ENCODE measurements at places on chromosomes 4 and X.

DNA sequence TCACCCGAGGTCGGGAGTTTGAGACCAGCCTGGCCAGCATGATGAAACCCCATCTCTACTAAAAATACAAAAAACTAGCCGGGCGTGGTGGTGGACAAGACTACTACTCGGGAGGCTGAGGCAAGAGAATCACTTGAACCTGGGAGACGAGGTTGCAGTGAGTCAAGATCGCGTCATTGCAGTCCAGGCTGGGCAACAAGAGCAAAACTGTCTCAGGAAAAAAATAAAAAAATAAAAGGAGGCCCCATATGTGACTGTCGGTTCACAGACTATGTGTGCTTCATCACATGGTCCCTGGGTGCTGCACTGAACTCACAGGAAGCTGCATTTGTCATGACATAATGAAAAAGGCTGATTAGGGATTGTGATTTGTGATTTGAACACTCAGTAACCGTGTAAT lies 6.4 kb downstream of the TRIML1 start:
- DNase-seq = no peak

GRCh38 chr4:167239627-167240026 lies 5.3 kb upstream of the SPOCK3 start:
- DNase-seq = no peak

GRCh38 chr4:69858690-69859089 lies 1.3 kb downstream of the SULT1E1 start:
- no peak for DNase-seq

DNA sequence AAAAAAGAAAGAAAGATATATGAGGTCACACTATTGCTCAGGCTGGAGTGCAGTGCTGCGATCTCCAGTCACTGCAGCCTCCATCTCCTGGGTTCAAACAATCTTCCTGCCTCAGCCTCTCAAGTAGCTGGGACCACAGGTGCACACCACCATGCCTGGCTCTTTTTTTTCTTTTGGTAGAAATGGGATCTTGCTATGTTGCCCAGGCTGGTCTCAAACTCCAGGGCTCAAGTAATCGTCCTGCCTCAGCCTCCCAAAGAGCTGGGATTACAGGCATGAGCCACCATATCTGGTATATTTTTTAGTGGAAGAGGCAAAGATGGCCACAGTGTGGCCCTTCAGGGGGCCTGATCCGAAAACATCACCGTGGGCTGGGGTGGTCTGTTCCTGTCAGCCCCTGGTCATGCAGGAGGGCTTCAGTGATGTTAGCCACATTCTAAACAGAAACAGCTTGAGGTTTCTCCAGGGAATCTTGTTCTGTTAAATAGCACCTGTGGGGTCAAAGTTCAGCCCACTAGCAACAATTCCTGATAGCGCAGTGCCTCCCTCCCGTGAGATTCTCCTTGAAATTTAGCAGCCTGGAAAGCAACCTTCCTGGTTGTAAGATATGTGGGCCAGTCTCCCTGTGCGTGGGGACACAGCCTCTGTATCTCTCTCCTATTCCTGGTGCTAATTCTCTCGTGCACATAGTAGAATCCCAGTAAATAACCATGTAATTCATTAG lies 7.3 kb upstream of the DHRSX start:
- no peak for DNase-seq

DNA sequence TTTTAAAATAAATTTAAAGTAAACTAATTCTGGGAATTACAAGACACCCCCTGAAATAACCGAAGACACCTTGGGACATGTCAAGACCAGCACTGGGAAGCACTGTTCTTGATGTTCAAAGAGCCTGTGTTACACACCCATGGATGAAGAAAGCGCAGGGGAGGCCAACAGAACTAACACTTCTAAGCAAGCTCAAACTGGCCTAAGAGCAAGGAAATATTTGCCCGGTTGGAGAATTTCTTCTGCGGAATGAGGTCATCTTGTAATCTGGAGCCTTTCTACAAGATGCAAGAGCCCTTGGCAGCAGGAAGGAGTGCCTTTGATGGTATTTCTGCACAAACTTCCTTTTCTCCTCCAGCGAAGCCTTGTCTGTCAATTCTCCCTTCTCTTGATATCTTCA lies 9.3 kb upstream of the EFHC2 start:
- DNase-seq = no peak

DNA sequence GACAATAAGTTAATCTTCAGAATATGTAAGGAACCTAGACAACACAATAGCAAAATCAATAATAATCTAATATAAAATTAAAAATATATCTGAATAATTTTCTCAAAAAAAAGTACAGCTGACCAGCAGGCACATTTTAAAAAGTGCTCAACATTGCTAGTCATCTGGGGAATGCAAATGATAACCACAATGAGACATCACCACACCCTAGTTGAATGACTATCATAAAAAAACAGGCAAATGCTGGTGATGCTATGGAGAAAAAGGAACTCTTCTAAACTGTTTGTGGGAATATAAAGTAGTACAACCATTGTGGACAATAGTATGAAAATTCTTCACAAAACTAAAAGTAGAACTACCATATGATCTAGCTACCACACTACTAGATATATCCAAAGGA lies 956.9 kb upstream of the NDST4 start:
- no peak for DNase-seq

- DNase-seq = no peak
Measured at GRCh38 chrX:42149281-42149680, 225.9 kb upstream of the CASK start.

DNA sequence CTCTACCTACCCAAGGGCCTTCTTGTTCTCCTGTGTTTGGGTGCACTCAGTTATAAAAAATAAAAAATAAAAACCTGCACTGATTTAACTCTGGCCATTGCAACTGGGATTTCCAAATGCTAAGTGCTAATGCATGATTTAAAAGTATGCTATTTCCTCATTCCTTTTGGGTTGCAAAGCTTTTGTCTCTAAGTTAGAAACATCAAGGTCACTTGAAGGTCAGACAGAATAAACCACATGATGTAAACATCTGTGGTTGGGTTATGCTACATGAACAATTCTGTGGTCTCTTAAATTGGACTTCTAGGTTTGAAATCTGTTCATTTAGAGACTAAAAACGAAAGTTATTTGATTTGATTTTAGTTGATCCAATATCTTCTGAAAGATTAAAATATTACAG lies 1547.4 kb upstream of the TENM3 start:
- no peak for DNase-seq

GRCh38 chr4:75698162-75698962 lies 25.2 kb upstream of the G3BP2 start:
- no peak for DNase-seq

GRCh38 chr4:48190839-48191238 lies 56.8 kb upstream of the TXK start:
- no peak for DNase-seq

DNA sequence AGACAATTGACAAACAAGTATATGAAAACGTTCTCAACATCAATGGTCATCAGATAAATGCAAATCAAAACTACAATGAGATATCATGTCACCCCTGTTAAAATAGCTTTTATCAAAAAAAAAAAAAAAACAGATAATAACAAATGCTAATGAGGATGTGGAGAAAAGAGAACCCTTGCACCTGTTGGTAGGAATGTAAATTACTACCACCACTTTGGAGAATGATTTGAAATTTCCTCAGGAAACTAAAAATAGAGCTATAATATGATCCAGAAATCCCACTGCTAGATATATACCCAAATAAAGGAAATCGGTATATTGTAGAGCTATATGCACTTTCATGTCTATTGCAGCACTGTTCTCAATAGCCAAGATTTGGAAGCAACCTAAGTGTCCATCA lies 470.6 kb upstream of the FSTL5 start:
- no peak for DNase-seq

DNA sequence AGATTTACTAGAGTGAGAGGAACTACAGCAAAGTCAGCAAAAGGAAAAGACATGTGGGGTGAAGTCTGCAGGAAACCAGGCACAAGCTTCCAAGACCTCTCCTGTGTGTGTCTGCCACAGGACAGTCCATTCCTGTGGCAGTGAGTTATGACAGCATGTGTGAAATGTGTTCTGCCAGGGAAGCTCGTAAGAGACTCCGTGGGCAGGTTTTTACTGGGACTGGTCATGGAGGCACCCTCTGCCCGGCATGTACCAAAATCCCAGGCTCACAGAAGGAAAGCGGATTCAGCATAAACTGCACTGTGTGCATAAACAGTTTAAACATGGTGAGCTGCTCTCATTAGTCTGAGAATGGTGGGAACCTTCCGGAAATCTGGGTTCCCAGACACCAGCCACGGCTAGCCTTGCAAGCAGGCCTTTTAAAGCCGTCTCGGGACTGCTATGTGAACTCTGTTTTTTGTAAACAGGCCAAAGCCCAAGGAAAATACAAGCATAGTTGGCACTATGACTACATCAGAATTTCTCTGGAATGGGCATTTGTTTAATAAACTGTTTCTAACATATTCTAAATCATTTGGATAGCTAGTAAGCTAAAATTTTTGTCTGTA lies 288.5 kb downstream of the TENM3 start:
- DNase-seq = peak; percentile 69

GRCh38 chrX:50613846-50614245 lies 143.2 kb upstream of the DGKK start:
- no peak for DNase-seq

- DNase-seq = peak; percentile 56
Measured at GRCh38 chr4:16513876-16514275, 287.6 kb upstream of the TAPT1 start.

DNA sequence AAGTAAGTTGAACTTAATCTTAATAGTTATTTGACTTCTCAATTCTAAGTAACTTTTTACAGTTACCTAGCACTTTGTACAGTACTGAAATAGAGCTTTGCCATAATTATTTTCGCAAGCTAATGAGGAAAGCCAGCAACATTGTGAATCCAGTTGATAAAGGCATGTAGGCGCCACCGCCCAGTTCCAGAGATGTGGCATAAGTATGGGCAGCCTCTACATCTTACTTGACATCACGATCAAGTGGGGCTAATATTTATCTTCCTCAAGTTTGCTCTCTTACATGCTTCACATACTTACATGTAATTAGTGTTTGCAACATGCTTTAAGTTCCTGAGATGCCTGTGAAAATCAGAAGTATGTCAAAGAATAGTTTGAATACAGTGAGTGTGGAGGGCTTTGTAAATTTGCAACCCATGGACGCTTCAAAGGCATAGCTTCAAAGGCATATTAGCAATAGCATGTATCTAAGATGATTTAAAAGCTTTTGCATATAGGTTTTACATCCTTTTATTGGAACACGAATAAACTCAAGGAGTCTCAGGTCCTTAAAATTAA lies 34.9 kb upstream of the VCX3B start:
- DNase-seq = no peak

- DNase-seq = peak; percentile 58
Measured at GRCh38 chr4:158170691-158171561, 1.9 kb downstream of the GASK1B start.

GRCh38 chr4:76053730-76054129 lies 17.9 kb upstream of the CXCL11 start:
- no peak for DNase-seq

GRCh38 chr4:72568959-72569718 lies at the start of gene ADAMTS3:
Gene ADAMTS3 (minus strand): TSS chr4:72569221. CDS start chr4:72568762, 459 bp downstream.
- DNase-seq = peak; percentile 95

DNA sequence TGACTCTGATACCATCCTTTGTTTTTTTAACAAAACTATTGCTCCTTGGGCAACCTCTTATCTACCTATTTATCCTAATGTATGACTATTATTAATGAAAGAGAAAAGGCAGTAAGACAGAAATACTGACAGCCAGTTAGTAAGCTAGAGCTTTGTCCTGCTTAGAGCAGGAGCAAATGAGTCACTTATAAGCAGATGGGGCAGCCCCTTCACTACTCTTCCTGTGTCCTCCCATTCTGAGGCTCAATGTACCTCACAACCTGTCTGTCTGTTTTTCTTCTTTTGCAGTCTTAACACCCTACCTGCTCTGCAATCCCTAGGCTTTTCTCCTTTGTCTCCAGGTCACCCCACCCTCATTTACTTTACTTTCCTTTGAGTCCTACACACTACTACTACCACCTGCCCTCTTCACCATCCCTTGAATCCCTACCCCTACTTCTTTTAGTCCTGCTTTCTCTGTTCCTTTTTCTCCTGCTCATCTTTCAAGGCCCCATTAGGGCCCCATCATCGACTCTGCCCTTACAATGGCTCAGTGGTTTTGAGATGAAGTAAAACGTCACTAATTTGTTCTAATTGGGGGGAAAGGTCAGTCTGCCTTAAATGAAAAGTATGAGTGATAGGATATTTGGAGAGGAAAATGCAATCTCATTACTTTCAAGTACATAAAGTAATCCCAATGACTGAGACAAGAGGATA lies 294.3 kb downstream of the GUCY2F start:
- no peak for DNase-seq

DNA sequence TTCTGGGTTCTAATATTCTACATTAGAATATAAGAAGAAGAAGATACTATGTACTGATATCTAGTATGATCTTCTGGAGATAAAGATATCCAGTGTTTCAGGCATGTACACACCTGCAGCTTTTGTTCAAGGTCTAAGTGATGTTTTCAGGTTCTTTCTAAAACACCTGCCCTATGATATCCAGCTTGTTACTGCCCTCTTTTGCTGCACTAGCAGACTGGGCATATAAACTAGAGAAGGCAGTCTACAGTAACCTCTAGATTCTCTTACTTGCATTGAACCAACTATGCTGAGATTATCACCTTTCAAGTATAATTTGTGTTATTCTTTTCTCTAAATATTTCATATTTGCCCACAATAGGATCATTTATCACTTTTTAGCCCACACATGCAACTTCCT lies 1.9 kb upstream of the FRYL start:
- DNase-seq = no peak

DNA sequence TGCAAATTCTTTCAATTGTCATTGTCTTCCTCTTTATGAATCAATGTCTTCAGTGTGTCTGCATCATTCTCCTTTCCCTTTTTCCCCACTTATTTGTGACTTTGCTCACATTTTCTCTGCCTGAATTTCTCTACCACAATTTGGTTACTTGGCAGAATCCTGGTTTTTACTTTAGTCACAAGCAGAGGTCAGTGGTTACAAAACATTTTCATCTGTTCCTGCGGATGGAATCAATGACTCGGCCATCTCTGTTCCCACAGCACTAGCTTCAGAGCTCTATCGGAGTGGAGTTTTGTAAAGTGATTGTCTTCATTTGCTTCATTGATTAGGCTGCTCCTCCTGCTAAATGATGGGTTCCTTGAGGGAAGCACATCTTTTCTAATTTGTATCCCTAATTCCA lies 501.3 kb upstream of the AADAT start:
- no peak for DNase-seq

Measured in islet precursor cell (in vitro differentiated cells).